ENCODE measurements at places on chromosomes 4 and X.

- DNase-seq: no peak
Measured at GRCh38 chrX:54066841-54067240, 22.6 kb upstream of the PHF8 start.

- DNase-seq: no peak
Measured at GRCh38 chr4:66911880-66912279, 633.4 kb downstream of the CENPC start.

GRCh38 chrX:112636951-112637581, 42.7 kb downstream of the LHFPL1 start:
- DNase-seq: no peak

GRCh38 chrX:39477762-39478120, 620.0 kb downstream of the BCOR start:
- peak; percentile 4 for DNase-seq

DNA sequence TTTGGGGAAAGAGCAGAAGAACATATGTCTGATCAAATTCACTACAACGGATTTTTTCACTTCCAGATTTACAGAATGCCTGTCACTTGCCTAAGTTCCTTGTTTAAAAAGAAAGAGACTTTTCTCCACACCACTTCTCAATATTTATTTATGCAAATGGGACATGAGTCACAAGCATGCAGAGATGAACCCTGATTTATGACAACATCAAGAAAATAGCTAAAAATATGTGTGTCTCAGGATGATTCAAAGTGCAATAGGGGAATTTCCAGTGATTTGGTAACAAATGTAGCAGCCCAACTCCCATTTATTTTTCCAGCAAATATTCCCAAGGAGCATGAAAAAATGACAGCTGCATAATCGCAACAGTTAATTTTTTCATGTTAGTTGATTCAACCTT, 180.4 kb upstream of the FAT1 start:
- no peak for DNase-seq

- DNase-seq: no peak
Measured at GRCh38 chr4:2142630-2143427, 83.7 kb downstream of the NAT8L start.

- no peak for DNase-seq
Measured at GRCh38 chr4:11355226-11355625, 73.5 kb downstream of the HS3ST1 start.

DNA sequence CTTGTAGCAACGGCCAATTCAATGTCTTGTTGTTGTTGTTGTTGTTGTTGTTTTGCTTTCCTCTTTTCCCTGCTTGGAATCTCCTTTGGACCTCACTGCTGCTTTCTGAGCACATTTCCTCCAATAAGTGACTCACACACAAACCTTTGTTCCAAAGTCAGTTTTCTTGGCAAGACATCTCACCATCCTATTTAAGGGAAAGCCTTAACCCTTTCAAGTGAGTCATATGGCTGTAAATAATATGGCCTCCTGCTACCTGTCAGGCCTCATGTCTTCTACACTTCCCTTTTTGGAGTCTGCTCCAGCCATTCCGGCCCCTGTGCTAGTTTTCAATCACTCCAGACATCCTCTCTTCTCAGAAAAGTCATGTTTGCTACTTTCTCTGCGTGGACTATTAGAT, 79.5 kb upstream of the MAGEB10 start:
- DNase-seq: no peak

DNA sequence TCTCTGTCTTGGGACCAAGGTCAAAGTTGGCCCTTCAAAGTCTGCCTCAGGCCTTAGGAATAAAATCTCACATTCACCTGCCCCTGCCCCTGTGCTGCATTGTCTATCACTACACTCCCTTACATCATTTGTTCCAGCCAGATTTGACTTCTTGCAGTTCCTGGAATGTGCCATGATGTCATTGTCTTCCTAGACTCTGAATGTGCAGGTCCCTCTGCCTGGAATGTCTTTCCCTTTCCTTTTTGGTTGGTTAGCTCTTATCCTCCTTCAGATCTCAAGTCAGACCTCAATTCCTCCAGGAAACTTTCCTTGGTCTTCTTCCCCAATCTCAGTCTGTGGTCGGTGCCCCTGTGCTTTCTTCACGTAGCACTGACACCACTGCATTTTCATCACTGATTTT, 67.7 kb upstream of the EFNB1 start:
- no peak for DNase-seq

DNA sequence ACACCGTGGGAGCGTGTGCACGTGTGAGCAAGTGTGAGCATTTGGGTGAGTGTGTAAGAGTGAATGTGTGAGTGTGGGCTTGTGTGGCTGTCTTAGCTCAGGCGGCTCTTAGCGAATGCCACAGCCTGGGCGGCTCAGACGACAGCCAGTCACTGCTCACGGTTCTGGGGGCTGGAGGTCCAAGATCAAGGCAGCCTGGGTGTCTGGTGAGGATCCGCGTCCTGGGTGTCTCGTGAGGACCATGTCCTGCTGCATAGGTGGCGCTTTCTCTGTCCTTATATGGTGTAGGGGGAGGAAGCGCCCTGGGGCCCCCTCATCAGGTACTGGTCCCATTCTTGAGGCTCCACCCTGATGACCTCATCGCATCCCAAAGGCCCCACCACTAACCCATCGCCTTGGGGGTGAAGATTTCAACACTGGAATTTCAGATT, 4.5 kb downstream of the DOK7 start:
- DNase-seq: no peak

GRCh38 chr4:139921429-139922184, 232.4 kb downstream of the MAML3 start:
- no peak for DNase-seq

GRCh38 chrX:41559235-41560052, 112.3 kb downstream of the NYX start:
- DNase-seq: no peak

DNA sequence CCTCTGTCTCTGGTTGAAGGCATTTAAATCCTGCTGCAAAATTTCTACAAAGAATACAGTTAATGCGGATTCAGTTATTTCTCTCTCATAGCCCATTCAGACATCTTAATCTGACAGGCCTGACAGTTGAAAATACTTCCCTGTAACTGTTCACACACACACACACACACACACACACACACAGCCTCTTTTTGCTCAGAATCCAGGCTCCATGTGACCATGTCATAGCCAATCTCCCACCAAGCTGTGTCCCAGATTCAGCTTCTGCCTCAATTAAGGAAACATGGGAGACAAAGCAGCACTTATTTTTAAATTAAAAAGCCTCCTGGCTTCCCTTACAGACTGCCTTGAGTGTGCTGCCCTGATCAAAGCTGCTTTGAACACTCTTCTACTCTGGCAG, 49.3 kb upstream of the EFHC2 start:
- no peak for DNase-seq

DNA sequence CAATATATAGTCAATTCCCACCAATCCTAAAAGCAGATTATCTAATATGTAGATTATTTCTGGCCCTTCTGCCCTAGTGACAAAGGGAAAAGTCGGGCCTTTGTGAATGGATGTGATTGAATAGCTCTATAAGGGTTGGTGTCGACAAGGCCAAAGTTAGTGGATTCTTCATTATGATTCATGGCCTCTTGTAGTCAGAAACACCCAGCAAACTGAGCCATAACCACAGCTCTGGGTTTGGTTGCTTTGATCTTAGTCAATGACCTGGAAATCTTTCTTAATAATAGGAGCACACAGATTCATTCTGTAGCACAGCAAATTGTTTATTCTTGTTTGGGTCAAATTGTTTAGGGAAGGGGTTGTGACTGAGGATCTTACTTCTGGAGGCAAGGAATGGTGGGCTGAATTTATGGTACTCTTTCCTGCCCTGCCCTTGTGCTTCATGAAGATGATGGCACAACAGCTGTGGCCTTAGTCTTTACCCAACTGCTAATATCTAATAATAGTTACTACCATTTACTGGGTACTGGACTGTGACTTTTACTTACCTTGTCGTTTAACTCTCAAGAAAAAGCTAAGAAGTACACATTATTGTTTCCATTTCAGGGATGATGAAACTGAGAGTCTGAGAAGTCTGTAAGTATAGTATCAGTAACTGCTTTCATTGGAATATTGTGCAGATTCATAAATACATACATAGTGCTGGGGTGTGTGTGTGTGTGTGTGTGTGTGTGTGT, 74.0 kb downstream of the AFF2 start:
- DNase-seq: no peak

- no peak for DNase-seq
Measured at GRCh38 chr4:163768014-163768413, 273.5 kb downstream of the TMA16 start.

DNA sequence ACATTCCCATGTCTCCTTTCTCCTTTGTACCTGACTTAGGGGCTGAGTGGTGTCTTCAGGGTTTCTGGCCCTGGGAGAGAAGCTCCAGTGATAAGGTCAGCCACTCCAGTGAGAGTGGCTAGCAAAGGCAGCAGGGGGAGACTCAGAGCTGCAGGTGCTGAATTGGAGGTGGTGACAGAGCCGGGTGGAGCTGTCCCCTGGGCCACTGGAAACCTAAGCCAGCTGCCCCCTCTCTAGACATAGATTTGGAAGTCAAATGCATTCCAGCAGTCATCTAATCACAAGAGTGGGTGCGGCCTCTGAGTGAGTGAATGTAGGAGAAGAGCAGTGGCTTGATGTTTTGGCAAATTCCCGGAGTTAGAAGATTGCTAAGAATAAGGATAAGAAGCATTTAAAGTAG, 28.5 kb downstream of the TRIM2 start:
- DNase-seq: no peak

DNA sequence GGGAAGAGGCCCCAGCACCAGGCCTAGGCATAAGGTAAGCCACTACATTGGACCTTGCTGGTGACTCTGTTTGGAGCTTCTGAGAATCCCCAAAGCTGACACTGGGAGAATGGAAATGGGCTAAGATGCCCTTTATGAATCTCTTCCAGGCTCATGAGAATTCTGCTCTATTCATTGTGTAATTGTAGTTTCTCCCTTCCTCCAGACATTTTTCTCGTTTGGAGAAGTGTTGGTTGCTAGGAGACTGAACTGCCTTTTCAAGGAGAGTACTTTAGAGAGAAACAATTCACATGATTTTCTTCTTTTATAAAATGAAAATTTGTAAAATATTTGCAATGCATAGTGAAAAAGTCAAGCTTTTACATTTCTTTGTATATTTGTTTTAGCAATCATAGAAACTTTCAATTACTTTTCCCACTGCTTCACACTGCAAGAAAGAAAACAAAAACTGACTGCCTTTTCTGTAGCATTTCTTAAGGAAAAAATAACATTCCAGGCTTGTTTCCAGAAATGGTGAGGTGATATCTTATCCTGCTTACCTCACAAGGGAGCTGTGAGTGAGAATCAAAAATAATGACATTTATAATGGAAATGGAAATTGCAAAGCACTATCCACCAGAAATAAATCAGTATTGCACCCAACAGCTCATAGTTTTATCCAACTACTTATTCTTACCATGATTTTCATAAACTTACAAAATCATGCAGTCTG, 24.9 kb upstream of the DCHS2 start:
- no peak for DNase-seq

DNA sequence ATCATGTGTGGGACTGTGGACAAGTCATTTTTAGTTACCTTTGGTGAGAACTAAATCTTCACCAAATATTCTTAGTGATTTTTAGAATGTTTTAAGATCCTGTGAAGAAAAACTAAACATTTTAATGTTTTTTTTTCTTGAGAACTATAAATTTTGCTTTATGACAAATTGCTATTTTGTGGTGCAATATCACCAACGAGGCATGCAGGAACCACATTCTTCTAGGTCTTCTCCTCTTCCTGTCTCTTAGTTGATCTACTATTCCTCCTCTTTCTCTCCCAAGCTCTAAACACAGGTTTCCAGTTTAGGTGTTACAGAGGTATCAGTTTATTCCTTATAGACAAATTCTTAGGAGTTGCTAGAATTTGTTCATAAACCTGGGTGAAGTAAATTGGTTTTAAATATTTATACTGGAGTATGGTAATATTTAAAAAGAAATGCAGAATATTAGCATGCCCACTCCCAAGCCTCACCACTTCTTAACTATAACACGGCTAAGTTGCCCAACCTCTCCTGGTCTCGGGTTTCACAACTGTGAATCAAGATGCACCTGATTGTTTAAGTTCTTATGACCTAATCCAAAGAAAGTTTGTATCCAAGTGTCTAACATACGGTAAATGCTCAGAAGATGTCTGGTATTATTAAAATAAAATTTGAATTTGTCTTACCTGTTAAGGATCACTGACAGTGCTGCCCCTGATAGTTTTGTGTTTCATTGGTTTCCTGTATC, 56.5 kb upstream of the CLNK start:
- no peak for DNase-seq

- DNase-seq: no peak
Measured at GRCh38 chr4:151644622-151645021, 116.2 kb downstream of the GATB start.
